ENCODE measurements at places on chromosomes 7 and 10.
A peak's percentile ranks its signal among the peaks of the same experiment; 100 is the strongest.

DNA sequence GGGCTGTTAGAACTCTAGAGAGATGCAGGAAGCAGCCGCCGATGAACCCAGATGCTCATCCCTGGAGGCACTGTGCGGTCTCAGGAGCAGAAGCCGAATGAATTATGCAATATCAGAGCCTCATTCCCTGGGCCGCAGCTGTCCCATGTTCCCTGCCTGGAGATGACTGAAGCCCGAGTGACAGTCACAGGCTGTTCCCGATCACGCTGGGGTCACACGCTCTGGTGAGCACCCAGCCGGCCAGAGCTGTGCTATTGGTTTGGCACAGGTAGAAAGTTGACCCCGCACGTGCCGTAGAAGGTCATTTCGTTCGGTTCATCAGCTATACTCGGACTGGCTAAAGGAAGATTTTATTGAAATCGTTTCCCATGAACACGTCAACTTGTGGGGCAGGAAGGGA is 140.5 kb upstream of the SH2B2 start:
- no peaks in the 10 kb centered on the region for H3K27me3 ChIP-seq
- no peaks in the 10 kb centered on the region for H3K36me3 ChIP-seq
- H3K4me1 ChIP-seq, result no peaks in the 10 kb centered on the region
- no peak overlapping the region for H3K27ac ChIP-seq
- no peak for DNase-seq

DNA sequence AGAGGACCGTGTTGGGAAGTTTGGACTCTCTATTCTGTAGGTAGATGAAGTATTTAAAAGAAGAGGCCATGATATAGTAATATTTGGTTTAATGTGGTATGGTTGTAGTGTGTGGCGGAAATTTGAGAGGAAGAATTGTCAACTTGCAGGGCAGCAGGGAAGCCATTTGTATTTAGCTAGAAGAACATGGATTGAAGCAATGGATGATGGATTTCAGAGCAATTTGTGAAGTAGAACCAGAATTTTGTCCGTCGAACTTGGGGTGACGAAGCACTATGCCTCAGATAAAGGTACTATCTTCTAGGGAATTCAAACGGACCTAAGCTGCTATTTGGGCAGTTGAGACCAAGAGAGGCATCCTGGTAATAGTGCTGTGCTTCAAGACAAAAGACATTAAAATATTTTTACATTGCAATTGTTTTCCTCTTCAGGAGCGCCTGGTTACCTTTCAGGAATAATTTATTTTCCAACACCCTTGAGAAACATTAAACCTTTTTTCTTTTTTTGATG is 615 bp upstream of the WBP1L start:
- no peak overlapping the region for H3K27ac ChIP-seq
- no peak for DNase-seq
- no peaks in the 10 kb centered on the region for H3K4me1 ChIP-seq
- no peaks in the 10 kb centered on the region for H3K27me3 ChIP-seq
- no peak overlapping the region for H3K4me3 ChIP-seq

- DNase-seq, result no peak
- peak overlapping the region; percentile 49 for H3K27ac ChIP-seq
- H3K27me3 ChIP-seq, result no peaks in the 10 kb centered on the region
These were observed 302.1 kb downstream of the FZD1 start for GRCh38 chr7:91566402-91566732.

DNA sequence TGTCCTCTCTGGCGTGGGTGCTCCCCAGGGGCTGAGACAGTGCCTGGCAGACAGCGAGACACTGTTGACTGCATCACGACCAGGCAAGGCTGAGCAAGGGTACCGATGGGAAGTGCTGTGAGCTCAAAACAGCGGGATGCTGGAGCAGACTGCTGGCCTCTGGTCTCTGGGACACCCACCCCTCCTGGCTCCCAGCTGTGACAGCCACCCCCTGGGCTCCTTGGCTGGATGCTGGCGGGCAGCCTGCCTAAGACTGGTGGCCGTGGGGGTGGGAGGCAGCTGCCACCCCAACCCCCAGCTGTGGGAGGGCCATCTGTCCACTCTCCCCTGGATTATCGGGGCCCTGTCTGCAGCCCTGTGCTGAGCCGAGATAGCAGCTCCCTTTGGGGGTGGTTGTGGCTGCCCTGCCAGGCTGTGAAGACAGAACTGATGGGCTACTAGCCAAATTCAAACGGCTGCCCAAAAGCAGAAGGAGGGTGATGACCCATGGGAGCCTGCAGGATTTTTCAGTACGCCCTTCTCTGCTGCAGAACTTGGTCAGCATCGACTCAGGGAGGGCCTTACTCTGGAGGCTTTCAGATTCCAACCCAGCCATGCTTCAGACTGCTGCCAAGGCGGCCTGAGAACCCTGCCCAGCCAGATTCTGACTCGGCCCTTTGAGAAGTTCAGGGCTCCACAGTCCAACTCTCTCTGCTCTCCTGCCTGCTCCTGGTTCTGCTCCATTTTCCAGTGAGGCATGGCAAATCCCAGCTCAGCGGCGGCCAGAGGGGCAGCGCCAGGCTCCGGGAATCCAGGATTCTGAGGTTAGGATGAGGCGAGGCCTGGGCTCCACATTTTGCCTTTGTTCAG is 125.3 kb downstream of the NEURL1 start:
- no peaks in the 10 kb centered on the region for H3K36me3 ChIP-seq
- DNase-seq, result no peak
- no peak overlapping the region for H3K4me3 ChIP-seq
- H3K27me3 ChIP-seq, result no peaks in the 10 kb centered on the region
- H3K27ac ChIP-seq, result peak overlapping the region; percentile 80
- H3K4me1 ChIP-seq, result peaks cover 32% of the 10 kb centered on the region

DNA sequence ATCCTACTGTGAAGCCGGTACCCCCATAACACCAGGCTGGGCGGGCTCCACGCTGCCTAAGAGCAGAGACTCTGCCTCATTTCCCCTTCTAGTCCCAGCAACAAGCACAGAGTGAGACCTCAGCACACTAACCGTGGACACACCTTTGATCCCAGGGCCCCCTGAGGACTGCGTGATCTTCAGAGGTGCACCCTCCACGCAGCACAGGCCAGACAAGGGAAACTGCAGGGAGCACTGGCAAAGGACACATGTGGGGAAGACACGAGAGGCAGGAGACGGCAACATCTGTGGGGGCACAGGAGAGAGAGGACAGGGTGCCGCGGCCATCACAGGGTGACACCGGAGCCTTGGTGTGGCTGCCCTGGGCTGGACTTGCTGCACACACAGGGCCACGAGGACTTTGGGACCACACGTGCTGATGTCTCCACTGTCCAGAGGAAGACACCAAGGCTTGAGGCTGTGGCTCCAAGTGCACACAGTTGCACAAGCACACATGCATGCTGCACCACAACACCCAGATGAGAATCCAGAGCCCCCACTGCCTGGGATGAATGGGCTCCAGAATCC is 128.8 kb downstream of the PTPRN2 start:
- H3K27ac ChIP-seq, result no peak overlapping the region
- H3K36me3 ChIP-seq, result no peaks in the 10 kb centered on the region
- H3K27me3 ChIP-seq, result no peaks in the 10 kb centered on the region
- H3K4me1 ChIP-seq, result no peaks in the 10 kb centered on the region

DNA sequence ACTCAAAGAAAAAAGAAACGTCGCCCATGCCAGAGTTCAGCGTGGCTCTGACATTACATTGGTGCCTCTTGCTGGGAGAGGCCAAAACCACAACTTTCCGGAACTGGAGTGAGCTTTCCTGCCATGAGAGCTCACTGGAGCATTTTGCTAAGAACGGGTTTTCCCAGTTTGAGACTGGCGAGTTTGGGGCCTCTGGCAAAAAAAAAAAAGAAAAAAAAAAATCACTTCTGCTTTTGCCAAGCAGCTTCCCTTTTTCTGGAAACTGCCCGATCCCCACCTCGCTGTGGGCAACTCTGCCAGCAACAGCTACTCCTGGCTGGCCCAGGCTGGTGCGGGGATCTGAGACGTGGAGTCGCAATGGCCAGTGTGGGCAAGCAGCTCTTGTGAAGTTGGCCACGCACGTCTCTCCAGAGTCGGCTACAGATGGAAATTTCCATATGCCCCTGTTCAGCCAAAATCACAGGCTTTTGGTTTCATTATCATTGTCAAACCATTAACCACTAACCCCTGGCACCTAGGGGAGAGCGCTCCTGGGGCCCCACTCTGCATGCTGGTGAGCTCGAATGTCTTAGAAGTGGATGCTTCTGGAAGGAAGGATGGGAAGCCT is 25.7 kb downstream of the PRKAG2 start:
- H3K27ac ChIP-seq, result peak overlapping the region; percentile 85
- no peak for DNase-seq
- H3K4me1 ChIP-seq, result no peaks in the 10 kb centered on the region
- no peaks in the 10 kb centered on the region for H3K27me3 ChIP-seq
- H3K36me3 ChIP-seq, result no peaks in the 10 kb centered on the region
- peak overlapping the region; percentile 34 for H3K4me3 ChIP-seq

GRCh38 chr10:63619426-63619825 is 98.2 kb downstream of the REEP3 start:
- H3K27me3 ChIP-seq, result no peaks in the 10 kb centered on the region
- DNase-seq, result no peak
- H3K36me3 ChIP-seq, result no peaks in the 10 kb centered on the region
- H3K27ac ChIP-seq, result no peak overlapping the region

GRCh38 chr7:132622081-132622480 is 45.8 kb upstream of the PLXNA4 start:
- no peaks in the 10 kb centered on the region for H3K36me3 ChIP-seq
- H3K4me3 ChIP-seq, result no peak overlapping the region
- no peaks in the 10 kb centered on the region for H3K27me3 ChIP-seq
- DNase-seq, result no peak
- no peaks in the 10 kb centered on the region for H3K4me1 ChIP-seq

- no peaks in the 10 kb centered on the region for H3K4me1 ChIP-seq
- H3K36me3 ChIP-seq, result no peaks in the 10 kb centered on the region
- no peak overlapping the region for H3K4me3 ChIP-seq
These were observed 2.2 kb downstream of the C10orf67 start for GRCh38 chr10:23342213-23342884.

DNA sequence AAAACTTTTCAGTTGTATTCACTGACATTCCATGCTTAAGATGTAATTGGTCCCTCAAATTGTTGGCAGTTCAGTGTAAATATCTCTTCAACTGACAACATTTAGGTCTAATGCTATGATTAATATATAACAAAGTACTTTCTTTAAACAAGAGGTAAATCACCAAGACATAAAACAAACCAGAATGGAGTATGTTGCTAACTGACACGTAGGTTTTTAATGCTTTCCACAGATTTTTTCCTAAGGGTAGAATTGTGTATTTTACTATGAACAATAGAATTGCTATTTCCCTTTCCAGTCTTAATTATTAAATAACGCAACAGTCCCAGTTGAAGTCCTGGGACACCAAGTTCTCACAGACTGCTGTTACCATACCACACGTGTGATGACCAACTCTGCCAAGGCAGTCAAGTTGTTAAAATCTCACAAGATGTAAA is 4.1 kb downstream of the JCAD start:
- no peaks in the 10 kb centered on the region for H3K4me1 ChIP-seq
- H3K4me3 ChIP-seq, result no peak overlapping the region
- H3K27me3 ChIP-seq, result no peaks in the 10 kb centered on the region
- peak overlapping the region; percentile 11 for H3K27ac ChIP-seq
- H3K36me3 ChIP-seq, result no peaks in the 10 kb centered on the region

- no peaks in the 10 kb centered on the region for H3K27me3 ChIP-seq
- DNase-seq, result no peak
- H3K4me1 ChIP-seq, result peaks cover 7% of the 10 kb centered on the region
- no peak overlapping the region for H3K27ac ChIP-seq
- no peak overlapping the region for H3K4me3 ChIP-seq
These were observed 140.9 kb downstream of the AUTS2 start for GRCh38 chr7:69739190-69739589.

GRCh38 chr10:76540331-76540730 is 1097.3 kb downstream of the KCNMA1 start:
- H3K36me3 ChIP-seq, result no peaks in the 10 kb centered on the region
- H3K4me1 ChIP-seq, result no peaks in the 10 kb centered on the region
- no peaks in the 10 kb centered on the region for H3K27me3 ChIP-seq
- no peak overlapping the region for H3K27ac ChIP-seq

GRCh38 chr7:103380395-103381191 is 33.1 kb downstream of the PSMC2 start:
- H3K4me3 ChIP-seq, result no peak overlapping the region
- H3K36me3 ChIP-seq, result no peaks in the 10 kb centered on the region
- no peak overlapping the region for H3K27ac ChIP-seq
- no peaks in the 10 kb centered on the region for H3K4me1 ChIP-seq
- no peaks in the 10 kb centered on the region for H3K27me3 ChIP-seq

GRCh38 chr7:17230099-17230807 is 68.2 kb upstream of the AHR start:
- no peak overlapping the region for H3K4me3 ChIP-seq
- H3K4me1 ChIP-seq, result no peaks in the 10 kb centered on the region
- no peak for DNase-seq
- H3K36me3 ChIP-seq, result no peaks in the 10 kb centered on the region

DNA sequence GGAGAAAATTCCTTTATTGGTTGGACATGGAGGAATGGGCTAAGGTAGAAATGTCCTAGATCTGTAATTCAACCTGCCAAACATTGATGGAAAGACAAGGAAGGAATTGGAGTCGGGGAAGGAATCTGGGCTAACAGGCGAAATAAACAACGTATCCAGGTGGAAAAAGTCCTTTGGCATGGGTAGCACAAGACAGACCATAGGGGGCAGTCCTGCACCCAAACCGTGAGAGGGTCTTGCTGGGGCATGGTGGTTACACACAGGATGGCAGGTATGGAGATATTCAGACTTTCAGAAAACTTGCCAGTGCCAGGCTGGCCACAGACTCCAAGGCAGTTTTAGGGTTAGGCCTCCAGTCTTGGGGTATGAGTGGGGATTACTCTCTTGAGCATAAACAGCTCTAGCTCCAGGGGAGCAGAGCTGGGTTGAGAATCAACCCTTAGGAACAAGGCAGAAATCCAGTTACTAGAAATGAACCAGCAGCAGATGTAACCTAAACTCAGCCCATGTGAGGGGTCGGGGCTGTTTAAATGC is 188.6 kb upstream of the GDF10 start:
- H3K4me3 ChIP-seq, result no peak overlapping the region
- DNase-seq, result no peak
- no peaks in the 10 kb centered on the region for H3K27me3 ChIP-seq

DNA sequence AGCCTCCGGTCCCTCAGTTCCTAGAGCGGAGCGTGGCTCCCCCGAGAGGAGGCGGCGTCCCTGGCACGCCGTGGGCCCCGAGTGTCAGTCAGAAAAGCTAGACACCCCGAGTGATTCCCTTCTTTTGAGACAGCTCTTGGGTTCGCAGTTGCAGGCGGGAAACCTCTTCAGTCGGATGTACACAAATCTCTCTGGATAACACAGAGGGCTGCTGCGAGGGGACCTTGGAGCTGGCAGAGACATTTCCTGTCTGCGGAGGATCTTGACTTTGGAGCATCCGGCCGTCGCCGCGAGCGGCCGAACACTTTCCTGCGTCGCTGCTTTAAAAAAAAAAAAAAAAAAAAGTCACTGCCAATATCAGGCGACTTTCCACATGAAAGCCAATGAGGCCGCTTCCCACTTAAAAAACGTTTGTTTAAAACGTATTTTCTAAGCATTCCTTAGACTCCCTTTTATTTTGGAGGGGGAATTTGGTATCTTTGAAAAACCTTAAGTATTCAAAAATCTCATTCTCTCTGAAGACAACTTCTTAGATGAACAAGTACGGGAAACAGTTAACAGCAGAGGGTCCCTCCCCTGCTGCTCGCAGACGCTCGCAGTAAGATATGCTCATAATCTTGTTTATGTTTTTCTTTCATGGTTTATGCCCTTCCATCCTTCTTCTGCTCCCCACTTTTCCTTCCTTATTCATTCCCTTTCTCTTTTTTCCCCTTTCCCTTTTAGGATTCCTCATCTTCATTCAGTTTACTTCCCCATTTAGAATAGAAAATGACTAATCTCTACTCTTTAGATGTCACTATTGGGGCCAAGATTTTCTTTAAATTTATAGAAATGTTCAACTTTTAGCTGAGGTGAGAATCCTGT is 10.0 kb downstream of the HHEX start:
- no peaks in the 10 kb centered on the region for H3K36me3 ChIP-seq
- peak; percentile 24 for DNase-seq
- H3K4me3 ChIP-seq, result peak overlapping the region; percentile 65
- H3K27ac ChIP-seq, result no peak overlapping the region
- no peaks in the 10 kb centered on the region for H3K4me1 ChIP-seq

All from breast epithelium (tissue), 4 donors.